ENCODE measurements at places on chromosomes 13 and 19. TPM values are rescaled to one million over a fixed set of nuclear protein-coding genes. Genes with fewer than 3 reads are reported as not detected.
A peak's percentile ranks its signal among the peaks of the same experiment; 100 is the strongest.

- no peak for ATAC-seq
Observed at GRCh38 chr13:73698859-73699258, 435.3 kb downstream of the KLF12 start.

GRCh38 chr19:50819636-50820035 lies 4.0 kb downstream of the KLK1 start:
- ATAC-seq, result no peak

GRCh38 chr13:26989957-26990713 lies 181.5 kb downstream of the USP12 start:
- ATAC-seq, result no peak

GRCh38 chr13:51977625-51978024 lies 33.6 kb downstream of the ATP7B start:
- no peak for ATAC-seq

DNA sequence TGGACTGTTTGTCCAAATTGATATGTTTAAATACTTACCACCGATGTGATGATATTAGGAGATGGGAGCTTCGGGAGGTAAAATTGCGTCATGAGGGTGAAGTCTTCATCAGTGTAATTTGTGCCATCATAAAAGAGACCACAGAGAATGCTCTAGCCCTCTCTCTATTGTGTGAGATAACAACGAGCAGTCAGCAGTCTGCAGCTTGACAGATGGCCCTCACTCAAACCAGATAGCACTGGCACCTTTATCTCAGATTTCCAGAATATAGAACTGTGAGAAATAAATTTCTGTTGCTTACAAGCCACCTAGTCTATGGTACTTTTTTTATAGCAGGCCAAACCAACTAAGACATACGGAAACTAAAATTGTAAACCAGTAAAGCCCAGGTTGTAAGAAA lies 1718.9 kb upstream of the MIR17HG start:
- no peak for ATAC-seq

GRCh38 chr19:47729799-47730520 lies 15.4 kb upstream of the NOP53 start:
- peak; percentile 80 for ATAC-seq

DNA sequence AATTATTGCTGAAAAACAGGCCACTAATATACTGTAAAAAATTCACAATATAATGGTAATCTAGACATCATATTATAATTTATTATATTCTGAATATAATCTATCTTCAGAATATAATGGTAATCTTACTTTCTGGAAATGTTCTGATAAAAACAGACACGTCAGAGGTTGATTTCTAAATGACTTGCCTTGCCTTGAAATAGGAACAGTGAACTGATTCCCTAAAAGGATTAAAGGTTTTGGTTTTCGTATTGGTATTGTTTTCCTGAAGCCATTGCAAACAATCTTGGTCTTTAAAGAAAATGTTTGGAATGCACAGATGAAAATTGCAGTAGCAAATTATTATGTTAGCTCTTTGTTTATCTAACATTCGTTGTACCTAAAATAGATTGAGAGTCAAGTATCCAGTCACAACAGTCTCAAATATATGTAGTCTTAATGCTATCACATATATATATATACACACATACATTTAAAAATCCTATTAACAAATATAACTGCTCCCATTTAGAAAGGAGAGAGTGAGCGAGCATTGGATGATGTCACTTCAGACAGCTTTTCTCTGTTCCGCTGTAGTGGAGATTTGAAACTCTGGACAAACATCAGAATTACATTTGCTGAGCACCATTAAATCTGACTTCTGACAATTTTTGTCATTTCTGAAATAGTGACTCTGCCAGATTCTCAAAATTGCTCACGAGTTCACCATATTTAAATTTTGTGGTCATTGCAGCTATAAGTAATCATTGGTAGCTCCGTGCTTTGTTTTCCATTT lies 1.7 kb downstream of the ITM2B start:
- ATAC-seq, result no peak

GRCh38 chr19:18795540-18795939 lies 4.4 kb upstream of the COMP start:
- ATAC-seq, result no peak

DNA sequence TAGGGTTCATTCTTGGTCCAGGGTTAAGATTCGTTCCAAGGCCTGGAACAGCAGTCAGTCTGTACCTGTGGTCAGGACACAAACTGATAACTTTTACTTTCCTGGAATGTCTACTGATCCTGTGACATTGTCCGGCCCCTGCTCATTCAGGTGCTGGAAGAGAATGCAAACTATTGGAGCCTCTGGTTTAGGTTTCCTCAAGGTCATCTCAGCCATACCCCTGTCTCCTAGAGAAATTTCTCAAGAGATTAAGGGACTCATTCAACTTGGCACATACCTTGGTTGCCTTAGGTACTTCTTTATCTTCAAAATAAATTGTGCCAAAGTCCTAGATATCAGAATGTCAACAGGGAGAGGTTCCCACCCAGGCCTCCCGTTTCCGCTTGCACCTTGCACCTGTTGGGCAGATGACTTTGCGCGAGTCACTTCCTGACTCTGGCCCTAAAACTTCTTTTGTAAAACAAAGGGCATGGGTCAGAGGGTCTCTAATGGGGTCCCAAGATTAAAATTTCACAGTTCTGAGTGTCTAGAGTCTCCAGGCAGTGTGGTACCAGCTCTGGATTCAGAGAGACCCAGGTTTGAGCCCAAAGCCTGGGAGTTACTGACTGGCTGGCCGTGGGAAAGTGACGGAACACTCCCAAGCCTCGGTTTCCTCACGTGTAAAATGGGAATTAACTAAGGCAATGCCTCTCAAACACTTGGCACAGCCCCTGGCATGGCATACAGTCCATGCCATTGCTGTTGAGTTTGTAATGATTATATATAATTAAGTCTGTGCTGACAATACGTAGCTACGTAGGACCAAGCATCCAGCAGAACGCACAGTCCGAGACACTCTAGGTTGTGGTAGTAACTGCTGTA lies 25.8 kb upstream of the CYP2S1 start:
- ATAC-seq, result no peak

DNA sequence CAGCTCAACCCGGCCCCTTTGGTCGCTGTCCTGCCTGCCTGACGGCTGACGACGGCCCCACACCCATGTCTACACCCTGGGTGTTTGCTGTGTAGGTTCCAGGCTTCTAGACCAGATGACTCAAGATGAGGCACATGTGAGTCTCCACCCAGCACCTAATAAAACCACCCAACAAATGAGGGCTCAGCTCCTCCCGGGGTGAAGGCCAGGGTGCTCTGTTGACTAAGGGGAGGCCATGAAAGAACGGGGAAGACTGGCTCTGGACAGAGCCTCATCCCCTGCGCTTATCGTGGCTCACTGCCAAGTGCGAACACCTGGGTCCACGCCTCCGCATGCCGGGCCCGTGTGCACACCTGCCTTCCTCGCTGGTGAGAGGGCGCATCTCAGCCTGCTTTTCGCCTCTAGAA lies 39.6 kb downstream of the COL4A2 start:
- ATAC-seq, result peak; percentile 91

DNA sequence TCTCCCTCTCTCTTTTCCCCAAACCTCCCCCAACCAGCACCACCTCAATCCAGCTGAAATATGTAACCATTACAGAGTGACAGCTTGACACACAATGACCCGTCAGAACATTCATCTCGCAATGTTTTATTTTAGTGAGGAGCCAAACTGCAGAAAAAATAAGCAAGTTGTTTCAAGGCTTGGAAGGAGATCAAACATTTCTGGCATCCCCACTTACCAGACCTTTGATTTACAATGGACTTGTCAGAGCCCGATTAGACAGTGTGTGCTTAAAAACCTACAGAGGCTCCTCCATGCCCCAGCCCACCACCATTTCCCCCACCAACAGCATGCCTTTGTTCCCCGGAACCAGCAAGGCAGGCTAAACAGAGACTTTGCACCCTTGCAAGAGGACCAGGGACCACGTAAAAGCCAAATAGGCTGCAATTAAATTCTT lies 382.8 kb upstream of the ZNF507 start:
- ATAC-seq, result no peak

GRCh38 chr13:111415246-111415645 lies 94.8 kb downstream of the TEX29 start:
- no peak for ATAC-seq

DNA sequence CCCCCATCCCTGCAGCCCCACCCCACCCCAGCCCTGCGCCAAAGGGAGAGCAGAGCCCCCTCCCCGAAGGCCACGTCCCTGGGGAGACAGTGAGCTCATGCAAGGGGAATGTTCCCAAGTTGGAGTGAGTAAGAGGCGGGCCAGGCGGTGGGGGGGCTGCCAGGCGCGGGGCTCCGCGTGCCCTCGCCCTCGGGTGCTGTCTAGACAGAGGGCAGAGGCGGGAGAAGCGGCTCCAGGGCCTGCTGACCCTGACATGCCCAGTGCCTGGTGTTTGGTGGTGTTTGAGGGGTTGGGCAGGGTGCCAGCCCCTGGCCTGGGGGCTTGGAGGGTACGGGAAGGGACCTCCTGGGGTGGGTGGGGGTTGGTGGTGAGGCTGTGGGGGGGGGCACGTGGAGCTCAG lies 1.0 kb downstream of the FSTL3 start:
- ATAC-seq, result no peak

DNA sequence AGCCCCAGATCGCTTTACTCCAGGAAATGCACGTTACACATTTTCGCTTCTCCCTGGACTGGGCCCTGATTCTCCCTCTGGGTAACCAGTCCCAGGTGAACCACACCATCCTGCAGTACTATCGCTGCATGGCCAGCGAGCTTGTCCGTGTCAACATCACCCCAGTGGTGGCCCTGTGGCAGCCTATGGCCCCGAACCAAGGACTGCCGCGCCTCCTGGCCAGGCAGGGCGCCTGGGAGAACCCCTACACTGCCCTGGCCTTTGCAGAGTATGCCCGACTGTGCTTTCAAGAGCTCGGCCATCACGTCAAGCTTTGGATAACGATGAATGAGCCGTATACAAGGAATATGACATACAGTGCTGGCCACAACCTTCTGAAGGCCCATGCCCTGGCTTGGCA lies 44.6 kb downstream of the KL start:
- no peak for ATAC-seq

DNA sequence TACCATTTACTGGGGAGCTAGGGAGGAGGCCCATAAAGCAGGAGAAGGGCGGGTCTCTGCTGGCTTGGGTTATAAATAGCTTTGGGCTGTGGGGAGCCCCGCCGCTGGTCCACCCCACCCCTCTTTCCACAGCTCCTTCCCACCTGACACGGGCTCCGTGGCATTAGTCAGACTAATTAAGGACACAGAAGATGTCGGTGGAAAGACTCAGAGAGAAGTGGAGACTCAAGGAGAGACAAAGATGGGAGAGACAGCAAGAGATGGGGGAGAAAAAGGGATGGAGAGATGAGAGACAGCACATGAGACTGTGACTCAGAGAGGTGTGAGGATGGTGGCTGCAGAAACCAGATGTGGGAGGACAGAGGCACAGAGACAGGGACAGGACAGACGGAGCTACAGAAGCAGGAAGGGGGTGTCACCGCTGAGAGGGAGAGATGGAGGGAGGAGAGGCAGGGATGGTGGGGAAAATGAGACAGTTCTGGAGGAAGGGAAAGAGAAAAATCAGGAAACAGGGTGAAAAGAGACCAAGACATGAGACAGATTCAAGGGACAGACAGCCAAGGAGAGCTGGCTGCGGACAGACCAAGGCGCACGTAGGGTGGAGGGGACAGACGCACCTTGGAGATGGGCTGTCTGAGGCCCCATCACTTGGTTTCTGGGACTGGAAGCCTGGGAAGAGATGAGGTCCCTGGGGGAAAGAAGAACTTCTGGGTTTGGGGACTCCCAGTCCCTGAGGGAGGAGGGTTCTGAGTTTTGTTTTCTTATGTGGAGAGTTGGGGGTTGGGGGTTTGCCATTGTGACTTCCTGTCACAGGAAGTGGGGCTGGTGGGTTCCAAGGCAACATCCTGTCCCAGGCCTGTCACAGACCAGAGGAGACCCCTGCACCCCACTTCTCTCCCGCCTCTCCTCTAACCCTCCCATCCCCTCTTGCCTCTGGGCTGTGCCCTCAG lies 4.1 kb downstream of the ARHGEF1 start:
- no peak for ATAC-seq

DNA sequence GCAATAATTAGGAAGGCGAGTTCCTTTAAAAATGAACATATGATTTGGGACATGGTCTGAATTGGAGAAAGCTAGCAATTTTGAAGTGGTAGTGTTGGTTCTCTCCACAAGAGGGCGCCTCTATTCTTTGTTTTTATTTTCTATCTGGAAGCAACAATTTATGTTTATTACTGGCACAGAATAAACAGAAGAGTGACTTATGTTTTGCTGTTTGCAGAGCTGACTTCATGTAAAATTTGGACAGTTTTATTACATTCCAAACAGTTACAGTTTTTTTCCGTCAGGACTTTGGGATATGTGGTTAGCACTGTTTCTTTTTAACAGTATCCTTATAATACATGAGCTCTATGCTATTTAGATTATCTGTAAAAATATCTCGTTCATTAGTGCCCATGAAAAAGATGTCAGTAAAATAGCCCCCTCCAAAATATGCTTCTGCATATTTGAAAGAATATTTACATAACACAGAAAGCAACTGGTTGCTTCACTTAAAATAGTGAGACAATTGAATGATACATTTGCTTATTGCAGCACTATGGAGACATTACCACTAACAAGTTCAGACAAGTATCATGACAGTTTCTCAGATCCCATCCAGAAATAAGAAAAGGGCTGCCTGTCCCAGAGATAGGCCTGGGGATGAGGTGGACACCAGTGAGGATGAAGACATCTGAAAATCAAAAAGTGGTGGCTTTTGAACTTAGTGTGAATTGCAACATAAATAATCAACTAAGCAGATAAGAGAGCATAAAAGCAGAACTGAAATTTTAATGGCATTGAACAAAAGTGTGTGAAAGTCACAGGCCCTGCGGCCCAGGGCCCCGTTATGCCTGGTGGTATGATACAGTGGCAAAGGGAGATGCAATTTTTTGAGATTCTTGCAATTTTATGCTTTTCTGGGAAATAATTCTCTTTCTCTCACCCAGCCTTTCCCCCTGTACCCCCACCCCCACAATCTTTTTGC lies 32.3 kb upstream of the FGF9 start:
- ATAC-seq, result no peak

DNA sequence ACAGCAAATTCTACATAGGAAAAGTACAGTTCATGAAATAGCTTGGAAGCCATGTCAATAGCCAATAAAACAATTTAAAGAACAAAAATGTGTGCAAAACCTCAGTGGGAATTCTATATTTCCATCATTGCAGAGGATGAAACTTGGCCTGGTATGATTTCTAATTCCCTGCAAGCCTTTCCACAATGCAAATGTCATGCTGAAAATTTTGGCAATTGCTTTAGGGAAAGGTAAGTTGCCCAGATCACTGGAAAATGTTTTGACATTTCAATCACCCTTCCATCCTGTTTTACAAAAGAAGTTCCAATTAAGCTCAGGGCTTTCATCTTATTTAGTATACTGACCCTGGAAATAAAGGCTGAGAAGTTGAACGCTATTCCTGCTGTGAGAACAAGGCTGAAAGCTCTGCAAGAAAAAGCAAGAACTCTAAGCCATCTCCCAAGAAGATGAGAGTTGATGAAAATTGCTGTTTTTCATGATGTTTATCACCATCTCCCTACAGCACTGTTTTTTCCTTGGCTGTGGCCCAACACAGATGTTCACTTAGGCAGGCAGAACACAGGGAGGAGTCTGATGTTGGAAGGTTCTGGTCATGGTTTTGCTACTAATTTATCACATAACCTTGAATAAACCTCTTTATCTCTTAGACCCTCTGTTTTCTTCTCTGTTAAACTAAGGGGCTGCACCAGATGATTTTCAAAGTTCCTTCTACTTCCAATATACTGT lies 263.7 kb downstream of the KCTD12 start:
- no peak for ATAC-seq

BCAM gene
- total RNA-seq, result 13.3 TPM

ZNF225 gene
- total RNA-seq, result 1.8 TPM

KASH5 gene
- total RNA-seq, result not detected

KLK13 gene
- total RNA-seq, result 1,054 TPM

SERPINE3 gene
- total RNA-seq, result not detected

CFAP97D2 gene
- total RNA-seq, result not detected
